ENCODE measurements at places on chromosomes 1 and 21.

GRCh38 chr21:17146426-17146825 lies 366.4 kb upstream of the CXADR start:
- DNase-seq, result no peak

DNA sequence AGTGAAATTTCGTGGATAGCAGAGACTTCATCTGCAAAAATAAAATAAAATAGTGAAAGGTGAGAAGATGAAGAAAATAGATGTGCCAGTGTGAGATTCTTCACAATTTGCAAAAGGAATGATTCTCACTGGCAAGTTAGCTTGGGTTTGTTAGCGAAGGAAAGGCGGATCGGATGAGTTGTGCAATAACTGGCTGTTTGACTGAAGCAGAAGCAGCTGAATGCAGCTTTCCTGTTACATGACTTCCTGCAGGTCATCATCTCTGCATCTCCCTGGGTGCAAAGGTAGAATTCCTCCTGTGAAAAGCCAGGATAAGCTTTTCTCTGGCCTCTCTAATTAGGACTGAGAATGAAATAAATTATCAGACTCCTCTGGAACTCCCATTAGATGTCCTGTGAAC lies 263.1 kb upstream of the CHRM3 start:
- DNase-seq, result no peak

- no peak for DNase-seq
These were observed 58.9 kb downstream of the SWT1 start for GRCh38 chr1:185215911-185216310.

DNA sequence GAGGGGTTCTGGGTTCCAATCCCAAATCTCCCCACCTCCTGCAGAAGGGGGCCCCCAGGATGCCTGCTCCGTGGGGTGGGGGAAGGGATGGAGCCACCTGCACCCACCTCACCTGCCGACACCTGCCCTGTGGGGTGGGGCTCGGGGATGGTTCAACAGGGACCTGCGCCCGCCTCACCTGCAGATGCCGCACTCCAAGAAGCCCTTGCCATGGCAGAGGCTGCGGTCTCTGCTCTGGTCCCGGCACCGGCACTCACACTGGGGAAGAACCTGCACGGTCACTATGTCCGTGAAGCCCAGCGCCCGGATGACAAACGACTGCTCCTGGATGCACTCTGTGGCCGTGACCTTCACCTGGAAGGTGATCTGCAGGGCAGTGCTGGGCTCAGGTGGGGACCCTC lies 18.1 kb upstream of the PTTG1IP start:
- no peak for DNase-seq

GRCh38 chr1:163875927-163876320 lies 554.2 kb downstream of the NUF2 start:
- no peak for DNase-seq

DNA sequence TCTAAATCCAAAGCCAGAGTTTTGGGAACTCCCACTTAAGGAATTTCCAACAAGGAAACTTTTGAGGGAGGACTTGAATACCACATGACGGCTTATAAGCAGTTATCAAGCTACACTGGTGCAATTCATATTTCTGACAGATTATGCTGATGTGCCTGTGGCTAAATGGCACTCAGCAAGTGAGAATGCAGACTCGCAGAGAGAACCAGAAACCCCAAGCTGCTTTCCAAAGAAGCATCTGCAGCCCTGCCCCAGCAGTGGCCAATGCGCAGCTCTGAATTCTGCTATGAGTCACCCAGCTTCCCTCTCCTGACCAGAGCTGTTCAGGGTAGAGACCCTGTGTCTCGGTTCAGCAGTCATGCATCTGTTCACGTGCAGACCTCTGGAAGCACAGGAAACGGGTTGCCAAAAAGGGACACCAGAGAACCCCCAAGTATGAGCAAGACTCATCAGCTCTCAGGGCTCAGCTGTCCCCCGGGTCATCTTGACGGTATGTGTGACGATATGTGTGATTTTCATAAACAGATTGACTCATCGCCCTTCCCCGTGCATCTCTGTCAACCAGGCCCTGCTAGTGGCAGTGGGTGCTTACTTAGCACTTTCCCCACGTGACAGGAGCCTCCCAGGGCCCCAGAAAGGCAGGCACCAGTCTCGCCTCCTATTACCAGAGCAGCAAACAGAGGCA lies 76.3 kb downstream of the ITPKB start:
- DNase-seq, result peak; percentile 32

- no peak for DNase-seq
These were observed 122.3 kb downstream of the TM2D1 start for GRCh38 chr1:61602663-61603062.

- no peak for DNase-seq
These were observed 73.6 kb upstream of the TLR5 start for GRCh38 chr1:223216531-223217205.

DNA sequence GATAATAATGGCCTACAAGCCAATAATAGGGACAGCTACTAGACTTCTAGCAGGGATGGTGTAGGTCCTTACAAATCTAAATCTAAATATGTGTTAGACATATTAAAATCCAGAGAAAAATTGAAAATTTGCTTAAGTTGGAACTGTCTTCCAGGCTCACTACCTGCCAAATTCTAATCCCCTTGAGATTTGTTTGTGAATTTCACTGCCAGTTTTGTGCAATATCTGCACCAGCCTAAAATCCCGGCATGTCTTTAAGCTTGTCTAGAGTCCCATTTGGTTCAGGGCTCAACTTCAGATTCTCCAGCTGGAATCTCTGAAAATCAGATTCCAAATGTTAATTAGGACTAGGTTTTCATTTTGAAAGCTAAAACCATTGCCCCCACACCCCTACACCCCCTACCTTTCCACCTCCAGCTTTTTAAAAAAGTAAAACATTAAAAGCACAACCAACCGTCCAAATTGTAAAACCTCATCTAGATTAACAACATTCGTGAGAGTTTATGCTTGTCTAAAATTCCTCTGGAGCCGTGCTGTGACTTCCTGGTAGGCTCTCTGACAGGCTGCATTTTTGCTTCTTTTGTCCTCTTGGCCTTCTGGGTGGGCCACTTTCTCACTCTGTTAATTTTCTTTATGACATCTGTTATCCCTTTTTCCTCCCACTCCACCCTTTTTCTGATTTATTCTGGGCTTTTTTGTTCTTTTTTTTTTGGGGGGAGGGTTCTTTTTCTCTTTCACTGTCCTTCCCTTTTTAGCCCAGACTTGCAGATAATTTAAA lies 348.7 kb downstream of the PAPPA2 start:
- DNase-seq, result no peak

GRCh38 chr1:13577846-13578245 lies 5.8 kb upstream of the PDPN start:
- DNase-seq, result no peak

- DNase-seq, result no peak
These were observed at the start of gene SLC6A17 for GRCh38 chr1:110150330-110151174. Gene SLC6A17, plus strand, starts transcription at chr1:110150494. Its CDS starts 16,436 bp downstream, at chr1:110166930.

DNA sequence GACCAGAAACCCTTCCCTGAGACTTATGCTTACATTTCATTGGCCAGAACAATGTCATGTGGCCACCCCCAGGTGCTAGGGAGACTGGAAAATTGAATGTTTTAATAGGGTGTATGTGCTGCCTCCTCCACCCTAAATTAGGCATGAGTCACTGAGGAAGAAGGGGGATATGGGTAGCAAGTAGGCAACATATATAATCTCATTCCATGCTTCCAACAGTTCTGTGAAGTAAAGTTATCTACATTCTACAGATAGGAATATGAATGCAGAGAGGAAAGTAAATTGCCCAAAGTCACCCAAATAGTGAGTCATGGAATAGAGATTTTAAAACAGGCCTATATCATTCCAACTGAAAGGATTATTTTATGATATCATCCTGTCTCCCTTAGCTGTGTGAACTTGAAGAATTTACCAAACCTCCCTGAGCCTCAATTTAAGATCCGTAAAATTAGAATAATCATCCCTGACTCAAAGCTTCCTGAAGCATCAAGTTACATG lies 168.6 kb upstream of the FGGY start:
- no peak for DNase-seq

- DNase-seq, result no peak
These were observed 478.9 kb upstream of the VAMP3 start for GRCh38 chr1:7292036-7292681.

- no peak for DNase-seq
These were observed 41.4 kb downstream of the TARBP1 start for GRCh38 chr1:234437423-234438171.

DNA sequence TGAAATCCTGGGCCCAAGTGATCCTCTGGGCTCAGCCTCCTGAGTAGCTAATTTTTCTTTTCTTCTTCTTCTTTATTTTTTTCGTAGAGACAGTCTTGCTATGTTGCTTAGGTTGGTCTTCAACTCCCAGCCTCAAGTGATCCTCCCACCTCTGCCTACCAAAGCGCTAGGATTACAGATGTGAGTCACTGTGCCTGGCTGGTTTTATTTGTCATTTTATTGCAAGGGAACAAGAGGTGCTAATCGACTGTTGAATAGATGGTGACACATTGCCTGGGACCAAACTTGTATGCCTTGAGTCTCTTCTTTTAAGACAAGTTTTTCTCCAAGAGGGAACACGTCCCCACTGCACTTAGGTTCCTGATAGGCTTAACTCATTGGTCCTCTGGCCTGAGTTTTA lies 20.0 kb upstream of the KLHDC8A start:
- DNase-seq, result no peak

GRCh38 chr21:35566874-35567273 lies 493.5 kb downstream of the SETD4 start:
- DNase-seq, result no peak

Data from T-helper 2 cell (primary cell).